ENCODE measurements at places on chromosomes 3 and 15.

- no peak for DNase-seq
Observed at GRCh38 chr15:57031082-57031481, 112.6 kb downstream of the TCF12 start.

DNA sequence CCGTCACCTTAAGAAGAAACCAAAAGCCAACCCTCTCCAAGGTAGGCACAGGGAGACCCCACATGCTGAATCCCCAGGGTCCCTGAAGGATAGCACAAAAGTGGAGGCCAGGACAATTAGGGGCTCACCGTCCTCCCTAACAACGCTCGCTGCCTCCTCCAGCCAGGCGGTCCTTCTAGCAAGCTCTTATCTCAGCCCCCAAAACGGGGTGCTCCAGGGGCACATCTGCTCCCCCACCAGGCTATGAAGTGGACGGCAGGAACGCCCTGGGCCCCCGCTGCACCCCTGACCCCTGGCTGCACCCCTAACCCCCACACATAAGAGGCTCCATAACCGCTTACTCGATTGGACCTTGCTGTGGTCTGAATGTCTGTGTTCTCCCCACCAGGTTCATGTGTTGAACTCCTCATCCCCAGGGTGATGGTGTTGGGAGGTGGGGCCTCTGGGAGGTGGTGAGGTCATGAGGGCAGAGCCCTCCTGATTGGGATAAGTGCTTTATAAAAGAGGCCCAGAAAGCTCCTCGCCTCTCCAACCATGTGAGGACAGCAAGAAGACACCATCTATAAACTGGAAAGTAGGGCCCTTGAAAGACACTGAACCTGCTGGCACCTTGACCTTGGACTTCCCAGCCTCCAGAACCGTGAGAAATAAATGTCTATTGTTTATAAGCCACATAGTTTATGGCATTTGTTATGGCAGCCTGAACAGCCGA is 153.3 kb downstream of the NUP210 start:
- DNase-seq = no peak

- DNase-seq = no peak
Observed at GRCh38 chr15:36371509-36371908, 207.9 kb upstream of the CDIN1 start.

DNA sequence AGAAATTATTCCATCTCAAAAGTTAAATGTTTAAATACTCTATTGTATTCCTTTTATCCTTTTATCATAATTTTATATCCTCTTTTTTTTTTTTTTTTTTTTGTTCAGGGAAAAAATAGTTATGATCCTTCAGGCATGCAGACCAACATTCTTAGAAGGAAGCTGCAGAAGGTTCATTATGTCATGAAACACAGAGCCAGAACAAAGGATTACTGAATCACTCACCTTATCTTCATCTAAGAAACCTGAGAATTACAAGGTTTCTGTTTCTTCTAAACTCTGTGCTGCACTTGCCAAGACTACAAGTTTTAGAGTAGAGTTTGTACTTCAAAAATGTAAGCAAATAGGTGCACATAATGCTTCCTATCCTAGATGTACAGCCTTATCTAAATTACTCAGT is 3.3 kb downstream of the PLCH1 start:
- no peak for DNase-seq

DNA sequence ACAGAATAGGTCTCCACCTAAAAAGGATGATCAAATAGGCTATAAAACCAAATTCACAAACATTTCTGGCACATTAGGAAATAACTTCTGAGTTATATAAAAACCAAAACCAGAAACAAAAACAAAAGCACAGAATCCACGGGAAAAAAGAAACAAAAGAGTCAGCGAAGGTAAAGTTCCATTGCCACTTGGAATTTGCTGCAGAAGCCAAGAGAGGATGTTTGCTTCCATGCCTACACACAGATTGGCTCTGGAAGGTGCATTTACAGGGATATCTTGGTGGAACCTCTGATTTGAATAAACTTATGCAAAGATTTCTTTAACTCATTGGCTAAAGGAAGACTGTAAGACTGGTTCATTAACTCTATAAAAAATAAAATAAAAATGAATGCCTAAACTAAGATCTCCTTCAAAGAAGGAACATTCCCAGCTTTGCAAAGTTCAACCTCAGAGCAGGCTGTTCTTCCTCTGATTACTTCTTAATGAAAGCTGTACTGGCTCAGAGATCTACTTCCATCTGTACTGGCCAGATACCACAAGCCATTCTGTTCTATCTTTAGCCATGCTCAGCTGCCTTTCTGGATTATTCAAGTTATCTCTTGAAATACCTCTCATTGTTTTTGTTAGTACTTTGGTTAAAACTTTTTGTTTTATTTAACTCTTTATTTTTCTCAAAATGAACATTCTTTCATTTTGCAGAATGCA is 537.5 kb upstream of the CCDC54 start:
- DNase-seq = no peak

GRCh38 chr3:25915673-25916072 is 125.8 kb downstream of the OXSM start:
- DNase-seq = no peak

- no peak for DNase-seq
Observed at GRCh38 chr15:41180206-41180789, 50.3 kb downstream of the EXD1 start.

GRCh38 chr3:71599416-71599815 is 15.9 kb upstream of the FOXP1 start:
- DNase-seq = no peak

DNA sequence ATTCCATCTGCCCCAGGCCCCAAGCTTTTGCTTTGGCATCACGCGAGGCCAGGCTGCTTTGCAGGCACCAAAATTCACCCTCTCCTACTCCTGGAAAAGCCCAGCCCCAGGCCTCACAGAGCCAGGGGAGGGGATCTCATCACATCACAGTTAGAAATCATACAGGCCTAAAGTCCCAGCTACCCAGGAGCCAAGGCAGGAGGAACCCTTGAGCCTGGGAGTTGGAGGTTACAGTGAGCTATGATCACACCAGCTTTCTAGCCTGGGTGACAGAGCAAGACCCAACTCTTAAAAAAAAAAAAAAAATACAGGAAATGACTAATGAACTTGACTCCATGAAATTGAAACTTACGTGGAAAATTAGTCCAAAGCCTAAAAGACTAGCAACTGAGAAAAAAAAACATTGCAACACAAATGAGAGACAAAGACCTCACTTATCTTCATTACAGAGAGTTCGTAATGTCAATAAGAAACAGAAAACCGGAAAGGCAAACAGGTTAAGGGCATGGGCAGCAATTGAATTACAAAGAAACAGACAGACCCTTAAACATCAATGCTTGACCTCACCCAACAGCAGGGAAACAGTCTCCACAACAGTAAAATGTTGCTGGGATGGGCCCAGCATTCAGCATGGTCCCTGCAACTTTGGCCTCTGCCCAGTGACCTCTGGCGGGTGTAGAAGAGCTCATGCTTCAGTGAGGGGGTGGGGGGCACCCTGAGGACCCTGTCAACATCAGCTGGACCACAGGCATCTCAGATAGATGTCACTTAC is 151.5 kb downstream of the LRRK1 start:
- DNase-seq = no peak

GRCh38 chr3:7710284-7710683 is 791.3 kb upstream of the LMCD1 start:
- DNase-seq = peak; percentile 9

DNA sequence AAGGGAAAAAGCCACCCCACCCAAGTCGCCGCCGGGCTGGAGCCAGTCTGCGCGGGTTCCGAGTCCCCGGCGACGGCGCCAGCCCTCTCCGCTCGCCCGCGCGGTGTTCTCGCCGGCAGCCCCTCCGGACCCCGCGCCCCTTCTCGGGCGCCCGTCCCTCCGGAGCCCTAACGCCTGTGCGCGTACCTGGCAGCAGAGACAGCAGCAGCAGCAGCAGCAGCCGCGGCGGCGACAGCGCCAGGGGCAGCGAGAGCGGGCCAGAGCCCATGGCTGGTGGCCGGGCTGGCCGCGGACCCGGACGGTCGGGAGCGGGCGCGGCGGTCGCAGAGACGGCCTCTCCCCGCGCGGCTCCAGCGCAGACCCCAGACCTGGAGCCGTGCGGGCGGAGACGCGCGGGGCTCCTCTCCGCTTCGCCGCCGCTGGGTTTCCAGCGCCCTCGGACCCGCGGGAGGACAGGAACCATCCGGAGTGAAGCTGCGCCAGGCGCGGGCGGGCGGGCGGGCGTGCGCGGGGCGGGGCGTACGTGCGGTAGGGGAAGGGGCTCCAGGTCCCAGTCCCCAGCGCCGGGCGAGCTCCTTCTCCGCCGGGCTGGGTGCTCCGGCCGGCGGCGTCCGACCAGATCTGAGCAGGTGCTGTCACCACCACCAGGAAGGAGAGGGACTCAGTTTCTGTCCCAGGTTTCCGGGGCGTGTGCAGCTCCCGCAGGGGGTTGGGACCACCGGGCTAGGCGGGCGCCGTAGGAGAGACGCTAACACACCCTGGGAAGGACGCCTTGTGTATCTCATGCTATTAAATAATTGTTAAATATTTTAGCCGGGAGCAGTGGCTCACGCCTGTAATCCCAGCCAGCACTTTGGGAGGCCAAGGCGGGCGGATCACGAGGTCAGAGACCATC is at the start of gene CHRNA3:
TSS of gene CHRNA3 (minus strand) at position 470 of the 895 bp plus-strand sequence. CDS start at position 268, 202 bp downstream.
- no peak for DNase-seq

GRCh38 chr3:46112296-46112695 is 85.0 kb upstream of the XCR1 start:
- DNase-seq = no peak

GRCh38 chr3:39126532-39127071 is 19.1 kb downstream of the TTC21A start:
- DNase-seq = no peak

Measured in NCI-H1105 (cell line).